ENCODE measurements at places on chromosomes 7 and 10.

GRCh38 chr7:136183981-136184380 lies 206.8 kb upstream of the MTPN start:
- no peak for DNase-seq

DNA sequence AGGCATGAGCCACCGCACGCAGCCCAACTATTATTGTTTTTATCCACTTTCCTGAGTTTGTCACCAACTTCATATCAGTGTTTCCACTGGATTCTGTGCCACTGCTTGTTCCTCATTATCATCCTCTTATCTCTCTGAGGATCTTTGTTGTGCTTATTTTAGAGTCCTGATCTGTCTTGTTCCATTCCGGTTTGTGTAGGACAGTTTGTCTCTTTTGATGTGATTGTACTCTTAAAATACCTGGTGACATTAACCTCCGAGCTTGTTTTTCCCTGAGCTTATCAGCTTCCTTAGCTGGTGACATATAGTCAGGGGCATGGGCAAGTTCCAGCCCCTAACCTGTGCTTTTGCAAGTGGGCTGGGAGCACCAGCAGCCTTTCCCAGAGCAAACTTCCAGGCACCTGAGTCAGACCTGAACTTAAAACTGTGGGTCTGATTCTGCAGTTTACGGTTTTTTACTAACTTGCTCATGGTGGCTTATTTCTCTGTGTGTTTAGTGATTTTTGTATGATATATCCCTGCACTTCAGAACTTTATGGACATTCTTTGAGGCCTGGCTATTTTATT lies 23.1 kb upstream of the FMC1 start:
- DNase-seq = no peak

- DNase-seq = no peak
These were observed 49.2 kb upstream of the SHH start for GRCh38 chr7:155861480-155861868.

DNA sequence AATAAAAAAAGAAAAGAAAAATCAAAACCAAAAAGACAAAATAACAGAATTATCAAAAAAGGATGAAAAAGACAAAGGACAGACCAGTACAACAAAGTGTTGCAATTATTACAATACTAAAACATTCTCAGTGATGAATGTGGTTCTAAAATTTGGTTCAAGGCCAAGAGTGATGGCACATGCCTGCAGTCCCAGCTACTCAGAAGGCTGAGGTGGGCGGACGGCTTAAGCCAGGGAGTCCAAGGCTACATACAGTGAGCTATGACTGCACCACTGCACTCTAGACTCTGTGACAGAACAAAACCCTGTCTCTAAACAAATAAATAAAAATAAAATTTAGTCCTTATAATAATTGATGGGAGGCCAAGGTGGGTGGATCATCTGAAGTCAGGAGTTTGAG lies 14.5 kb downstream of the BAZ1B start:
- DNase-seq = no peak

GRCh38 chr10:79061441-79062315 lies 7.1 kb upstream of the ZMIZ1 start:
- no peak for DNase-seq

- DNase-seq = no peak
These were observed 348.8 kb downstream of the SDK1 start for GRCh38 chr7:3649678-3650440.

- no peak for DNase-seq
These were observed 134.9 kb downstream of the SFMBT2 start for GRCh38 chr10:7275761-7276440.

DNA sequence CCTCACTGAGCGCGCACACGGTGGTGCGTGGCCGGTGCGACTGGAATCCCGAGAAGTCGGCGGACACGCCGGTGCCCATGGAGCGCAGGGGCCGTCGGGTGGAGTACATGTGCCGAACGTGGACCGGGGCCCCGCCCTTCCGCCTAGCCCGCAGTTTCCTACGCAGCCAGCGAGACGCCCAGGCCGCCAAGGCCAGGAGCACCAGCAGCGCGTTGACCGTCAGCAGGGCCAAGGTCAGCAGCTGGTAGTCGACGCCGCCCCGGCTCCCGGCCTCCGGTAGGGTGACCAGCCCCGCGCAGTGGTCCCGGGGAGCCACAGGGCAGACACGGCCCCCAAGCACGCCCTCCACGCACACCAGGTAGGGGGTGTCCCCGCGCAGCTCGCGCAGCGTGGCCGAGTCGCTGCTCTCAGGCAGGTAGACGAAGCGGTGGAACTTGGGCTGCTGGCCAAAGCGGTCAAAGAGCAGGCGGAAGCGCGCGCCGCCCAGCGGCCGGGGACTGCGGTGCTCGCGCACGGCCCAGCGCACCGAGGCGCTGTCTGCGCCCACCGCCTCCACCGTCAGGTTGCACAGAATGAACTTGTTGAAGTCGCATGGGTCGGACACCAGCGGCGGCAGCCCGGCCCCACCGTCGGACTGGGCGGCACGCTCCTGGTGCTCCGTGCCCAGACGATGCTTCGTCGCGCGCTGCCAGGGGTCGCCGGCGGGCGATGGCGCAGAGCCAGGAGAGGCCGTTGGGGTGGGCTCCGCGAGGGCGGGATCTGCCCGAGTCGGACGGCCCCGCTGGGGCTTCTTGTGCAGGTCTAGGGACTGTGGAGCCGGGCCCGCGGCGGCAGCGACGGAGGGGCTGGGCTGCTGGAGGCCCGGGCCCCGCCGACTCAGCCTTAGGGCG lies 2.2 kb downstream of the TRIL start:
- no peak for DNase-seq

Measured in stimulated activated CD8-positive, alpha-beta memory T cell treated with anti-CD3 and anti-CD28 coated beads, Interleukin-7, amount 100 ng/mL, for 1 hour (primary cell).